Progenitor cell of endocrine pancreas (in vitro differentiated cells): ENCODE measurements at places on chromosomes 2 and 18.

GRCh38 chr2:218263817-218264641, 3.2 kb downstream of the GPBAR1 start:
- peak overlapping the region; percentile 14 for H3K27ac ChIP-seq
- DNase-seq, result no peak
- H3K36me3 ChIP-seq, result peaks cover 15% of the 10 kb centered on the region
- no peak overlapping the region for H3K4me3 ChIP-seq
- peaks cover 29% of the 10 kb centered on the region for H3K4me1 ChIP-seq

- no peaks in the 10 kb centered on the region for H3K27me3 ChIP-seq
- H3K4me1 ChIP-seq, result peaks cover 4% of the 10 kb centered on the region
- H3K27ac ChIP-seq, result no peak overlapping the region
- DNase-seq, result no peak
- no peaks in the 10 kb centered on the region for H3K36me3 ChIP-seq
Observed at GRCh38 chr2:28717339-28717758, 34.3 kb upstream of the PPP1CB start.

DNA sequence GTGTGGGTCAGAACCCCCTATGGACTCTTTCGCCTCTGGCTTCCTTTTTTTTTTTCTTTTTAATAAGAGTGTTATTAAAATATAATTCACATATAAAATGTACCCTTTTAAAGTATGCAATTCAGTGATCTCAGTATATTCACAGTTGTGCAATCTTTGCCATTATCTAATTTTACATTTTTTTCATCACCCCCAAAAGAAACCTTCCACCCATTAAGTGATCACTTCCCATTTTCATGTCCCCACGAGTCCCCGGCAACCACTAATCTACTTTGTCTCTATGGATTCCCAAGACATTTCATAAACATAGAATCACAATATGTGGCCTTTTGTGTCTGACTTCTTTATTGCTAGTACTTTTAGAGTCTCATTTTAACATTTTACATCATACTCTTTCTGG, 38.7 kb upstream of the ANXA4 start:
- H3K4me1 ChIP-seq, result no peaks in the 10 kb centered on the region
- H3K36me3 ChIP-seq, result no peaks in the 10 kb centered on the region
- DNase-seq, result no peak
- H3K27me3 ChIP-seq, result peaks cover 6% of the 10 kb centered on the region

- no peaks in the 10 kb centered on the region for H3K36me3 ChIP-seq
- H3K27me3 ChIP-seq, result peaks cover 37% of the 10 kb centered on the region
- no peak overlapping the region for H3K27ac ChIP-seq
- no peak overlapping the region for H3K4me3 ChIP-seq
- no peak for DNase-seq
- peaks cover 3% of the 10 kb centered on the region for H3K4me1 ChIP-seq
Observed at GRCh38 chr18:13265008-13265910, 46.7 kb downstream of the LDLRAD4 start.

DNA sequence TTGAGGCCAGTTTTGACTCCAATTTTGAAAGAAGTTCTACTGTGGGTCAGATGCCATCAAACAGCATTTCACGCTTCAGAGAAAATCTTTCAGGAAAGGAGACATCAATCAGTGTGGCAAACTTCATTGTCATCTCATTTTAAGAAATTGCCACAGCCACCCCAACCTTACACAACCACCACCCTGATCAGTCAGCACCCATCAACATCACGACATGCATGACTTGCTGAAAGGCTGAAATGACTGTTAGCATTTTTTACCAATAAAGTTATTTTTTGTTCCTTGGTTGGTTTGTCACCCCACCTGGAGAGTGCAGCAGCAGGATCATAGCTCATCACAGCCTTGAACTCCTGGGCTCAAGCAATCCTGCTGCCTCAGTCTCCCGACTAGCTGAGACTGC, 10.4 kb downstream of the DNAJC10 start:
- H3K4me3 ChIP-seq, result no peak overlapping the region
- no peaks in the 10 kb centered on the region for H3K27me3 ChIP-seq
- H3K36me3 ChIP-seq, result peaks cover 38% of the 10 kb centered on the region
- DNase-seq, result no peak
- peaks cover 31% of the 10 kb centered on the region for H3K4me1 ChIP-seq
- H3K27ac ChIP-seq, result no peak overlapping the region
